ENCODE measurements at places on chromosomes 2 and 18.

- DNase-seq = no peak
Measured at GRCh38 chr2:1482981-1483380, 69.7 kb downstream of the TPO start.

- no peak for DNase-seq
Measured at GRCh38 chr2:160310118-160310828, 110.2 kb upstream of the ITGB6 start.

DNA sequence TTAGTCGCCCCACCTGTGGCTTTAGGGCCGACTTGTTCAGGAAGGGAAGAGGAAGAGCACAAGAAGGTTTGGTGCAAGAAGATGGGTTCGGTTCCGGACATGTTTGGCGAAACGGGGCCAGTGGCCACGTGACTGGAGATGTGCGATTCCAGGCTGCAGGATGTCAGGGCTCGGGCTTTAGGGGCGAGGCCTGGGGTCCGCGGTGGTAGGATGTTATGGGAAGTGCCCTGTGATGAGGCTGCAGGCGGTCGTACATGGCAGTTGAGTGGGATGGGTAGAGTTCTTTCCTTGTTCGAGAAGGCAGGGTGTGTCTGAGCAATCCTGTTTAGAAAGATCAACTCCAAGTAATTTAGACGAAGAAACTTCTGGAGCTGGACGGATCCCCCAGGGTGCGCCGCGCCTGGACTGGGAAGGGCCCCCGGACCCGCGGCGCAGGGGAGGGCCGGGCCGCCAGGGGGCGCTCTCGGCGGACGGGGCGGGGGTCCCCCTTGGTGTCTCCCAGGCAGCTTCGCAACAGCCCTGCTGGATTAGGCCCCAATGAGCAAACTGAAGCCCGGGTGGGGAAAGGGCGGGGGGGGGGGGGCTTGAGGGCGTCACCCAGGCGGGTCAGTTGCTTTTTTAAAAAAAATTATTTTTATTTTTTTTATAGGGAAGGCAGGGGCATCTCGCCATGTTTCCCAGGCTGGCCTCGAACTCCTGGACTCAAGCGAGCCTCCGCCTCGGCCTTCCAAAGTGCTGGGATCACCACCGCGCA, 17.2 kb upstream of the SDC1 start:
- no peak for DNase-seq

GRCh38 chr2:64766841-64767669, 113.3 kb upstream of the SERTAD2 start:
- no peak for DNase-seq

DNA sequence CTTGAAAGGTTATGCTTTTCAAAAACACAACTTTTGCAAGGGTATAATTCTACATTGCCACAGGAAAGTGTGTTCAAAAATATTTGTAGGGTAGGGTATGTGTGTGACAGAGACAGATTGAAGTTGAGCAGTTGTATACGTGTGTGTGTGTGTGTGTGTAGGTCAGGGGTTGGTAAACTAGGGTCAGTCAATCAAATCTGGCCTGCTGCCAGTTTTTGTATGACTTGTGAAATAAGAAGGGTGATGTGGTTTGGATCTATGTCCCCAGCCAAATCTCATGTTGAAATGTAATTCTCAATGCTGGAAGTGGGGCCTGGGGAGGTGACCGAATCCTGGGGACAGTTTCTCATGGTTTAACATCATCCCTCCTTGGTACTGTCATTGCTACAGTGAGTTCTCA, 148.2 kb downstream of the CERS6 start:
- DNase-seq = no peak

GRCh38 chr18:62715759-62716615, 646 bp downstream of the PHLPP1 start:
- peak; percentile 77 for DNase-seq

- peak; percentile 46 for DNase-seq
Measured at GRCh38 chr18:63043516-63043915, 276.1 kb downstream of the BCL2 start.

GRCh38 chr18:48862678-48863270, 88.0 kb downstream of the SMAD7 start:
- no peak for DNase-seq

GRCh38 chr2:150126143-150126740, 361.2 kb downstream of the RND3 start:
- DNase-seq = peak; percentile 95

- DNase-seq = peak; percentile 51
Measured at GRCh38 chr18:59448546-59448945, 89.5 kb upstream of the LMAN1 start.

DNA sequence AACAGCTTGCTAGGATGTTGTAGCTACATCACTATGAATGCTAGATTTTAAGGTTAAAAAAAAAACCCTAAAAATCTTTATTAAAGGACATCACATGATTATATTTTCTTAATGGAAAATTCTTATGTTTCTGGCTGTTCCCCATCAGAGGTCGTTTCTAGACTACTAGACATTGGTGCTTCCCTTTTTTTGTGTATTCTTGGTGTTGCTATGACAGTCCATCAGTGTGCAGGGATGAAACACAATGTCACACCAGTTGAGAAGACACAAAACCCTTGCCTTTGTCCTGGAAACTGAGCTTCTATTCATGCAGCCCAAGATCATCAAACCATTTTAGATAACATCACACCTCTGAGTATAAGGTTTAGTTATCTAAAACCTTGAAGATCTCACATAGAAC, 19.9 kb upstream of the TMEM131 start:
- no peak for DNase-seq

GRCh38 chr2:235021752-235022151, 69.9 kb downstream of the SH3BP4 start:
- DNase-seq = peak; percentile 90

- no peak for DNase-seq
Measured at GRCh38 chr2:195536906-195537305, 120.1 kb upstream of the SLC39A10 start.

DNA sequence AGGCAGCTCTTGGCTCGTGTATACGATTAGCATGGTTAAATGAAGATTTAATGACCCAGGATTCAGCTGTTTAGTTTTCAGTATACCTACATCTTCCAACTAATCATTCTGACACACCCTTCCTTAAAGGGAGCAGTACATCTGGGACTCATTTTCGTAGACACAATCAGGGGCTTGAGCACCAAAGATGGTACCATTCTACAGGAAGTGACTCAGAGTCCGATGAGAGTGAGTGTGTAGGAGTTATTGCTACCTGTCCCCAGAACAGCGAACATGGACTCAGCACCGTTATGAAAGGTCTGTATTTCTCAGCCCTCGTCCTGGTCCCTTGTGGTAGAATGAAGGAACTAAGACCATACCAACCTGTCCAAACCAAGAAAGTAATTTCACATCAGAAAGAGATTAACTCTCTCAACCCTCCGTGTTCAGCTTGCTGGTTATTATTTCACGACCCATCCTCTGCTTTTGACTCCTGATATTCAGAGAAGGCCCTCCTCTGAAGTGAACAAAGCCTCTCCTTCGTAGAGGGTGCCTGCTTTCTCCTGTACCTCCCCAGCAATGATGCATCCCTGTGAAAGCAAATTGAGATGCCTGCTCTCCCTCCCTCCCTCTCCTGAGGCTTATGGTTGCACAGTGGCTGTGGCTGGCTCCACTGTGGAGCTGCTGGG, 214.8 kb downstream of the MTX2 start:
- DNase-seq = no peak

DNA sequence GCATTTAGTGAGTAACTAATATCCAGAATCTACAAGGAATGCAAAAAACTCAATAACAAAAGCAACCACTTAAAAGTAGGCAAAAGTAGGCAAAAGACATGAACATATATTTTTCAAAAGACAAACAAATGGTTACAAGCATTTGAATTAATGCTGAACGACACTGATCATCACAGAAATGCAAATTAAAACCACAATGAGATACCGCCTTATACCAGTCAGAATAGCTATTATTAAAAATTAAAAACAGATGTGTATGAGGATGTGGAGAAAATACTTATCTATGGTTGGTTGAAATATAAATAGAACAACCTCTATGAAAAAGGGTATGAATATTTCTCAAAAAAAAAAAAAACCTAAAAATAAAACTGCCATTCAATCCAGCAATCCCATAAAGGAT, 51.7 kb downstream of the SNTG2 start:
- DNase-seq = no peak

GRCh38 chr2:80361904-80362303, 57.4 kb upstream of the LRRTM1 start:
- DNase-seq = no peak

GRCh38 chr2:55843096-55843993, 80.2 kb downstream of the EFEMP1 start:
- peak; percentile 96 for DNase-seq

GRCh38 chr18:3624935-3625741, 175.2 kb downstream of the TGIF1 start:
- peak; percentile 90 for DNase-seq

- DNase-seq = no peak
Measured at GRCh38 chr2:198930170-198930569, 527.6 kb downstream of the SATB2 start.

DNA sequence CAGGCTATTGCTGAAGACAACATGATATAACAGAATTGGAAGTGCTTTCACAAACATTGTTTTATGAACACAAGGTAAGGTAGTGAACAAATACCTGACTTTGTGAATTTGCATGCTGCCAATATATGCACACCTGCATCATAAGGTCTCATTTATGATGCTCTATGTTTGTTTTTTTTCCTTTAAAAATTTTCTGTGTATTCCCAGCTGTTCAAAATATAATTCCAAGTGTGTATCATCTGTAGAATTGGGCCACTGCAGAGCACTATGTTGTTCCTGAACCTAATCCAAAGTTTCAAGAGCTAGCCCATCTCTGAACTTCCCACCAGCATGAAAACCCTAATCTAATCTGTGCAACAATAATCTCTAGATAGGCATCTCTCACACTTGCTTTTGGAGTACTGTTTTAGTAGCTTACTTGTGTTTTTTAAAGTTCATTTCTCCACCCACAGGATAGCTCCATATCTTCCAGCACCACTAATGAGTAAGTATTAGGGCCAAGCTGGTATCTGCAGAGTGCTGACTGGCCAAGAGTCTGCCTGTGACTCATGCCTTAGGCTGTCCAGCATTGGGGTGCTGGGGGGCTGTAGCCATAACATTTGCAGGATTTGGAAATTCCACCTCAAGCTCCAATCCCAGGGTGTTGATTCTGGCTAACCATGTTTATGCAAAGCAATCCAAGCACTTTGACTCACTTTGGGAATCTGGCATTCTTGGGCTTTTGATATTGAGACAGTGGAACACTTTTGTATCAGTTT, 208.2 kb upstream of the REV1 start:
- DNase-seq = peak; percentile 22

GRCh38 chr2:185188656-185189055, 549.9 kb upstream of the FSIP2 start:
- DNase-seq = no peak

DNA sequence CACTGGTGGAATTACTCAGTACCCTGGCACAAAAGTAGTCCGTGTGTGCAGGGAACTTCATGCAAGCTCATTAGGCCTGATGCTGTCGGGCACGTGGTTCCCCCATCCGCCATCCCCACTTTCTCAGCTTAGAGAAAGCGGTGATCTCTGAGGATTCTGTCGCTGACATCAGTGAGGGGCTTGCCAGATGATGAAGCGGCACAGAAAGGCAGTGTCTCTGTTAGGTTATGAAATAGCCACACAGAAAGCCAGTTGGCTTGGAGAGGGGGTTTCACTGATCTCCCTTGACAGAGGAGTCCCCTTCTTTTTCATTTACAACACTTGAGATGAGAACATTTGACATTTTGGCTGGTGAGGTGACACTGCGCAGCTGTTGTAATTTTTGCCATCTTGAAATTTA, 179.7 kb downstream of the FAM210A start:
- DNase-seq = no peak

GRCh38 chr2:67802291-67802690, 260.5 kb downstream of the C1D start:
- DNase-seq = no peak

GRCh38 chr18:8858888-8859511, 153.6 kb downstream of the MTCL1 start:
- DNase-seq = peak; percentile 98

- DNase-seq = no peak
Measured at GRCh38 chr18:32871786-32872185, 99.0 kb upstream of the KLHL14 start.

GRCh38 chr2:27218614-27219013, 1.4 kb downstream of the CAD start:
- no peak for DNase-seq

DNA sequence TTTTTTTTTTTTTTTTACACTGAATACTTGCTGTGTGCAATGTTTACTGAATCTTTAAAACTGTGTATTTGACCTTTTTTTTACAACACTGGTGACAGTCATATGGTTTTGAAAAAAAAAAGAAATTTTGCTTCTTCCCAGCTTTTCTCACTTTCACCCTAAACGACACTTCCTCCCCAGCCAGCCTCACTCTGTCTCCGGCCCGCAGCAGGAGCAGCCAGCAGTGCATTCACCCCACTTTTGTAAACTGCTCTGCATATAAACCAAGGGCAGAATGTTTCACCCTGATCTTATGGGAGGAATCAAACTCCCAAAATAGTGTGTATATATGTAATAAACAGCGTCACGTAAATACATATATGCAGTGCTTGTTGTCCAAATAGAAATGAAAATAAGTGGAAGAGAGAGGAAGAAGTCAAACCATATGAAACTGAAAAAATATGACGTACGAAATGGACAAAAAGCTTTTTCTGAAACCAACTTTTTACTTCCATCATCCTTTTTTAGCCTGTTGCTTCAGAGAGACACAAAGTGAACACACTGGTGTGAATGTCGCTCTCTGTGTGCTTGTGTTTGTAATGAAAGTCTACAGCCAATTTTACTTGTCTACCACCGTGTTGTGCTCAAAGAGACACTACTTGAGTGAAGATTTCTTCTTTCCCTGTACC, 54.2 kb downstream of the ZCCHC2 start:
- DNase-seq = no peak

DNA sequence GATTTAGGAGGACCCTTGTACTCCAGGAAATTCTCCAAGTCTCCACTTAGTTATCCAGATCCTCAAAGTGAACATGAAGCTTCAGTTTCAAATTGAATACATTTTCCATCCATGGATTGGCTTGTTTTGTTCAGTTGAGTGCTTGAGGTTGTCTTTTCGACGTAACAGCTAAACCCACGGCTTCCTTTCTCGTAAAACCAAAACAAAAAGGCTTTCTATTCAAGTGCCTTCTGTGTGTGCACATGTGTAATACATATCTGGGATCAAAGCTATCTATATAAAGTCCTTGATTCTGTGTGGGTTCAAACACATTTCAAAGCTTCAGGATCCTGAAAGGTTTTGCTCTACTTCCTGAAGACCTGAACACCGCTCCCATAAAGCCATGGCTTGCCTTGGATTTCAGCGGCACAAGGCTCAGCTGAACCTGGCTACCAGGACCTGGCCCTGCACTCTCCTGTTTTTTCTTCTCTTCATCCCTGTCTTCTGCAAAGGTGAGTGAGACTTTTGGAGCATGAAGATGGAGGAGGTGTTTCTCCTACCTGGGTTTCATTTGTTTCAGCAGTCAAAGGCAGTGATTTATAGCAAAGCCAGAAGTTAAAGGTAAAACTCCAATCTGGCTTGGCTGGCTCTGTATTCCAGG, at the start of gene CTLA4:
CTLA4 (plus strand) TSS at position 211 of the 640 bp plus-strand sequence; CDS start at position 383, 172 bp downstream.
- no peak for DNase-seq

GRCh38 chr2:104164721-104165252, 689.1 kb upstream of the POU3F3 start:
- DNase-seq = no peak

Measured in epithelial cell of esophagus (primary cell).